ENCODE measurements at places on chromosomes 3 and 15. TPM values are rescaled to one million over a fixed set of nuclear protein-coding genes. Genes with fewer than 3 reads are reported as not detected.
A peak's percentile ranks its signal among the peaks of the same experiment; 100 is the strongest.

The CHRNA5 gene
- total RNA-seq: 11.0 TPM

The INO80 gene
- 38.4 TPM for total RNA-seq

The PLCL2 gene
- 9.8 TPM for total RNA-seq

The CPEB1 gene
- 3.3 TPM for total RNA-seq

The ZNF148 gene
- total RNA-seq: 23.3 TPM

The IL17RE gene
- 4.7 TPM for total RNA-seq

The GOLGA8Q gene
- not detected for total RNA-seq

The MIX23 gene
- total RNA-seq: 96.9 TPM

The CD200R1L gene
- not detected for total RNA-seq

The CRTAP gene
- 184 TPM for total RNA-seq

The CGNL1 gene
- total RNA-seq: 0.86 TPM

The MAP1A gene
- 1.0 TPM for total RNA-seq

The NR2E3 gene
- total RNA-seq: 0.35 TPM

The CHL1 gene
- not detected for total RNA-seq

GRCh38 chr3:49279376-49279775 lies 2.3 kb upstream of the C3orf62 start:
- no peak overlapping the region for H3K27ac ChIP-seq
- peaks cover 35% of the 10 kb centered on the region for H3K36me3 ChIP-seq
- no peak for DNase-seq
- H3K4me1 ChIP-seq: 0 out of 2 replicates have a peak, but pooled peaks cover 3% of the 10 kb centered on the region
- H3K4me3 ChIP-seq: no peak overlapping the region

DNA sequence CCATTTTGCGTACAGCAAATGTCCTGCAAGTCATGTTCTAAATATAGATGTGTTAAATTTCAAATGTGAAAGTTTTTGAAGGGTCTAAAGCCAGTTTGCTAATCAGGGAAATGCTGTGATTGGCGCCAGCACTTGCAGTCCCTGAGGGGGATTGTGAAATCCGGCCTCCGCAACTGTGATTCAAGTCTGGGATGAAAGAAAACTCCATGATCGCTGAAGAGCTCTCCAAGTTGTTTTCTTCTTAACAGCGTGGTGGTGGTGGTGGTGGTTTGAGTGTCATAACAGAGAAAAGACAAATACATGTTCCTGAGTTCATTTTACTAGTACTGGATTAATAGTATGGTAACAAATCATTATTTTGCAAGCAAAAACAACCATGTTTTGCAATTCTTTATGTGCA lies 51.8 kb downstream of the MITF start:
- no peaks in the 10 kb centered on the region for H3K36me3 ChIP-seq
- H3K27me3 ChIP-seq: no peaks in the 10 kb centered on the region
- H3K4me3 ChIP-seq: no peak overlapping the region
- H3K27ac ChIP-seq: no peak overlapping the region
- H3K4me1 ChIP-seq: peaks cover 10% of the 10 kb centered on the region

GRCh38 chr3:126113733-126114442 lies 30.0 kb upstream of the SLC41A3 start:
- H3K27me3 ChIP-seq: no peaks in the 10 kb centered on the region
- H3K4me3 ChIP-seq: no peak overlapping the region
- no peaks in the 10 kb centered on the region for H3K36me3 ChIP-seq
- no peak overlapping the region for H3K27ac ChIP-seq
- H3K4me1 ChIP-seq: peaks cover under 1% of the 10 kb centered on the region

DNA sequence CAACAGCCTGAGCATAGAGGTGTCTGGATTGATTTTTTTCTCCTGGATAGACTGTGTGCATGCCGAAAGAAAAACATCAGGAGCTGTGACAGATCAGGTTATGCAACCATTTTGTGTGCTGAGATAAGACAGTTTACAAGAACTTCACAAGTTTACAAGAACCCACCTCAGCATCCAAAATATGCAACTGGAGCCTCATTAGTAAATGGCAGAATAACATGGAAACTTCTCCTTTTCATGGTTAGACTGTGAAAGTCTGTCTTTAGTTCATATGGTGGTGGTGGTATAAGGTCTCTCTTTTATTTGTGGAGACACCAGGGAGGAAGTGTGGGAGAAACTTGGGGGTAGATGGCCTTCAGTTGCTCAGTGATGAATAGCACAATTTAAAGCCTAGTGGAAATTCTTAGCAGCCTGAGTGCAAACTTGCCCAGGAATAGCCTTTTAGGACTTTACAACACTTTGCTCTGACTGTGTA lies 3.7 kb upstream of the ZNF609 start:
- H3K4me1 ChIP-seq: peaks cover 10% of the 10 kb centered on the region
- no peaks in the 10 kb centered on the region for H3K27me3 ChIP-seq
- no peak overlapping the region for H3K4me3 ChIP-seq
- no peak for DNase-seq
- H3K36me3 ChIP-seq: no peaks in the 10 kb centered on the region

GRCh38 chr3:185082149-185082548 lies 70.7 kb downstream of the C3orf70 start:
- H3K27ac ChIP-seq: no peak overlapping the region
- no peak for DNase-seq
- H3K36me3 ChIP-seq: no peaks in the 10 kb centered on the region
- H3K4me3 ChIP-seq: no peak overlapping the region
- no peaks in the 10 kb centered on the region for H3K4me1 ChIP-seq

DNA sequence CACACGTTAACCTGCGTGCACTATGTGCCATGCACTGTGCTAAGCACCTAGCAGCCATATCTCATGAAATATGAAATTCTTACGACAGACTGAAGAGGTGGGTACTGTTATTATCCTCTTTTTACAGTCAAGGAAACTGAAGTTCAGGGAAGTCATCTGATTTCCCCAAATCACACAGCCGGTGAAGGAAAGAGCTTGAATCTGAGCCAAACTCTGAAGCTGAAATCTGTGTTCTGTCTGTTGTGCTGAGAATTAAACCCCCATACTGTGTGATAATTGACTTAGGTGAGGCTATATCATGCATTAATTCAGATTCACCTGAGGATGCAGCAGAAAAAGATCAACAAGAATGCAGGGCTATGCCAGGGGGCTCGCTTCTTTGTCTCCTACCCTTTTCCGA lies 475 bp downstream of the FAM107A start:
- no peaks in the 10 kb centered on the region for H3K36me3 ChIP-seq
- H3K4me1 ChIP-seq: no peaks in the 10 kb centered on the region
- no peak for DNase-seq
- H3K27me3 ChIP-seq: no peaks in the 10 kb centered on the region

- H3K27ac ChIP-seq: no peak overlapping the region
- no peaks in the 10 kb centered on the region for H3K36me3 ChIP-seq
- peak; percentile 21 for DNase-seq
- no peaks in the 10 kb centered on the region for H3K4me1 ChIP-seq
Measured at GRCh38 chr3:189049458-189050236, 122.1 kb upstream of the TPRG1 start.

- peak overlapping the region; percentile 87 for H3K27ac ChIP-seq
- H3K36me3 ChIP-seq: no peaks in the 10 kb centered on the region
- DNase-seq: no peak
- H3K4me3 ChIP-seq: no peak overlapping the region
- no peaks in the 10 kb centered on the region for H3K27me3 ChIP-seq
Measured at GRCh38 chr3:170752571-170753155, 117.3 kb downstream of the RPL22L1 start.

DNA sequence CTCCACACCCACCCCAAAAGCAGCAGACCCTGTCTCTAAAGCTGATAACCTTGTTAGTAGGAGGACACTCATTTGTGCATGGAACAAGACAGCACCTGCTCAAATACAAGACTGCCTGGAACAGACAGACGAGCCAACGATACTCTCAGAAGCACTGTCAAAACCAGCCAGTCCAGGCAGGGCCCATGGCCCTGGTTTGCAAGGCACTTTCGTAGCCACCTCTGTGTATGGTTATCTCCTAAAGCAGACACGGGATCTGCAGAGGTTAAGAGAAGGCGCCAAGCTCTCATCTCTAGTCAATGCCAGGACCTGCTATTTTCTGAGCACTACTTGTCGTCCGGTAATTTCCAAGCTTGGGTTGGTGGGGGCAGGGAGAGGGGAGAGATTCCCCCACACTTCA lies 10.5 kb downstream of the NTRK3 start:
- no peaks in the 10 kb centered on the region for H3K36me3 ChIP-seq
- no peak overlapping the region for H3K27ac ChIP-seq
- no peak for DNase-seq
- H3K27me3 ChIP-seq: no peaks in the 10 kb centered on the region
- no peaks in the 10 kb centered on the region for H3K4me1 ChIP-seq

All from PC-3 (cell line).